ENCODE measurements at places on chromosomes 6 and 20. TPM values are rescaled to one million over a fixed set of nuclear protein-coding genes. Genes with fewer than 3 reads are reported as not detected.

DNA sequence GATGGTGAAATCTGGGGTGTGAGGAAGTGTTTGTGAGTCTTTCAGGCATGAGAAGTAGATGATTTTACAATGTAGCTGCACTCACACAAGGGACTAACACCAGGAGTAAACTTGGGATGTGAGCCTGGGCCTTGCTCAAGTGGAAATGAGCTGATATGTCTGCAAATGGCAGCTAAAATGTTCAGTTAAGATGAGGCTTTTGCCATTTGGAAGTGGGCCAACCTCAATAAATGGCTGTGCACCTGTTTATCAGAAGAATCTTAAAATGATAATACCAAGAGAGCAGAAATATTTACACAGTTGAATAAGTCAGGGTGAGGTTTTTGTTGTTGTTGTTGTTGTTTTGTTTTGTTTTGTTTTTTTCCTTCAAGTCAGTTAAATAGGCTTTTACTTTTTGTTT is 25.7 kb upstream of the KLHL31 start:
- H3K27me3 ChIP-seq, result no peaks in the 10 kb centered on the region
- no peak overlapping the region for H3K4me3 ChIP-seq
- H3K36me3 ChIP-seq, result no peaks in the 10 kb centered on the region
- no peak overlapping the region for H3K27ac ChIP-seq
- no peaks in the 10 kb centered on the region for H3K4me1 ChIP-seq
- no peak for DNase-seq

DNA sequence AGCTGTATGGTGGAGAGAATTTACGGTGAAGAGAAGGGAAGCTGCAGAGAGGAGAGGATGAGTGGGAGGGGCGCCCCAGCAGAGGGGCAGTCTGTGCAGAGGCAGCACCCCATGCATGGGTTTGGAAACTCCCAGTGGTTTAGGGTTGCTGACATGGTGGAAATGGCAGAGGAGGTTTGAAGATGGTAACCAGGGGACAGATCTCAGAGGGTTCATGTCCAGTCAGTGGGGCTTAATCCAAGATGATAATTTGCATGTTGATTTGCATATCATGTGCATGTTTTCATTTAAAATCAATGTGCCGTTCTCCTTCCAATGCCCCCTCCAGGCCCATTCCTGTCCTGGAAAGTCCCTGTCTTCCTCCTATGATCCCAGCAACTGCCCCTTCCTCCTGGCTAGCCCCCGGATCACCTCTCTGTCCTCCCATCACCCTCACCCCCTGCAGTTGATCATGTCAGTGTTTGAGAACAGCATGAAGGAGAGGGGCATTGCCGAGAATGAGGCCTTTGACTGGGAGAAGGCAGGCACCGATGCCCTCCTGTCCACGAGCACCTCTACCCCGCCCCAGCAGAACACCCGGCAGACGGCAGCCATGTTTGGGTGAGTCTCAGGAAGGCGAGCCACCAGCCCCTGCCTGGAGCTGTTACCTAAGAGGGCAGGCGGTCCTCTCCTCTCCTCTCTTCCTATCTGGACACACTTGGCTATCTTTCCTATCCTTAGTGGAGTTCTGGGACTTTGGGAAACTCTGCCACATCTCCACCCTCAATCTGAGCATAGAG is 14.3 kb downstream of the TTBK1 start:
- DNase-seq, result no peak
- no peak overlapping the region for H3K27ac ChIP-seq
- H3K4me3 ChIP-seq, result no peak overlapping the region
- no peaks in the 10 kb centered on the region for H3K4me1 ChIP-seq
- H3K36me3 ChIP-seq, result no peaks in the 10 kb centered on the region

GRCh38 chr20:49384437-49385434 is 97.7 kb downstream of the KCNB1 start:
- no peak overlapping the region for H3K4me3 ChIP-seq
- peak; percentile 71 for DNase-seq
- no peaks in the 10 kb centered on the region for H3K36me3 ChIP-seq

GRCh38 chr6:56772737-56773184 is 130.1 kb upstream of the DST start:
- peak; percentile 50 for DNase-seq
- no peak overlapping the region for H3K4me3 ChIP-seq
- peaks cover 4% of the 10 kb centered on the region for H3K4me1 ChIP-seq
- no peaks in the 10 kb centered on the region for H3K36me3 ChIP-seq
- no peaks in the 10 kb centered on the region for H3K27me3 ChIP-seq

GRCh38 chr20:7806831-7807230 is 133.4 kb downstream of the HAO1 start:
- DNase-seq, result no peak
- no peaks in the 10 kb centered on the region for H3K36me3 ChIP-seq
- no peak overlapping the region for H3K4me3 ChIP-seq
- H3K4me1 ChIP-seq, result no peaks in the 10 kb centered on the region
- no peak overlapping the region for H3K27ac ChIP-seq
- no peaks in the 10 kb centered on the region for H3K27me3 ChIP-seq

DNA sequence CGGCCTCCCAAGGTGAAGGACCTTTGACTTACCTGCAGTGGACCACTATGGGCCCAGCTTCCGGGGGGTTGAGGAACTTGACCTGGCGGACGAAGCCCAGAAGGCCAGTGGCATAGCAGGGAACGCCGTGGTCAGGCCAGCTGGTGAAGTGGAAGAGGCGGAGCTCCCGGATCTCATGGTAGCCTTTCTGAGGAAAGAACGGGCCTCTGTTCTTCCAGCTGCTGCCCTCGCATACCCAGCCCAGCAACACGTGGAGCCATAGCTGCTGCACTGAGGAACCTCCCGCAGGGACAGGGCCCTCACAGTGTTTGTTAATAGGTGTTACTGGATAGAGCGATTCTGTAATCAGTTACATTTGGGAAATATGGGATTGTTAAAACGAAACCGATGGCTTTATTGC is 492.1 kb upstream of the CHD6 start:
- no peaks in the 10 kb centered on the region for H3K4me1 ChIP-seq
- H3K36me3 ChIP-seq, result no peaks in the 10 kb centered on the region
- no peaks in the 10 kb centered on the region for H3K27me3 ChIP-seq
- DNase-seq, result no peak

DNA sequence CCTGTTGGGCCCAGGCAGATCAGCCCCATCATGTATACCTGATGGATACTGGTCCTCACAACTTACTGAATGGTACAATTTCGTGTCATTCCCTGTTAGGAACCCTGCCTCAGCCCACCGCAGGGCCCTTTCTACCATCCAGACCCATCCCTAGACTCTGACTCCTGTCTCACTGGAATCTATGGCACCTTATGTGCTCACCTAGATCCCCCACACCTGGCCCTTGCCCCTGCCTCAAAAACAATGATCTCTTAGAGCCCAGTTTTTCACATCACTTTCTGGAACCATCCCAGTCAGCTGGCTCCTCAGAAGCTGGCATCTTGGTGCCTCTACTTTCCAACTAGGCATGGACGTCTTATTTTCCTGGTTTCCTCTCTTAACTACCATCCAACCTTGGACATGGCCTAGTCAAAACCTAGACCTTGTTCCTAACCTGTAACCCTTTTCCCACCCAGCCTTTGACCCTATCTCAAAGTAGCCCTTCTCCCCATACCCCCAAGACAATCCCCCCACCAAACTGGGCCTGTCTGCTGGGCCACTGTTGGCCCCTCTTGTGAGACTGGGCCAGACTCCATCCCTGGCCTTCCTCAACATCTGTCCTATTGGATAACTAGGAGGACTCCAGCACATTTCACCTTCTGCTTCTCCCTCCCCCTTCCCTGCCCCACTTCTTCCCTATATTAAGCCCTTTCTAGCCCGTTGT is 981 bp downstream of the HM13 start:
- H3K36me3 ChIP-seq, result no peaks in the 10 kb centered on the region
- H3K4me3 ChIP-seq, result peak overlapping the region; percentile 92
- peaks cover 5% of the 10 kb centered on the region for H3K4me1 ChIP-seq
- H3K27ac ChIP-seq, result peak overlapping the region; percentile 74

- no peak for DNase-seq
- no peaks in the 10 kb centered on the region for H3K4me1 ChIP-seq
- no peak overlapping the region for H3K4me3 ChIP-seq
- H3K36me3 ChIP-seq, result no peaks in the 10 kb centered on the region
Measured at GRCh38 chr6:140446241-140446640, 1071.8 kb upstream of the CITED2 start.

DNA sequence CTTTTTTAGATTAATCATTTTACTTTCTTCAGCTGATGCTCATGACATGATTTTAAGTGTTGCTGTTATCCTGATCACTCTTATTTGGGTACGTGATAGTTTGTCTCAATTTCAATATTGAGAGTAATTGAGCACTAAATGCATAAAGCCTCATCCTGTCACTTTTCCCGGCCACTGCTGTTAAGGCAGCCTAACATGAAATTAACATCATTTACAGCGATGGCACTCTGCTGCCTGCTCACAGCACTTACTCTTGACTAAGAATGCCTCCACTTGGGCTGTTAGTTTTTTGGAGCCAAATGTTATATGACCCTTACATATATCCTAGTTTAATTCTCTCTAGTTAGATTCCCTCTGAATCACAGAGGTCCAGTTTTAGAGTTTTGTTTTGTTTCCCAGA is 107.3 kb downstream of the SLX4IP start:
- no peaks in the 10 kb centered on the region for H3K27me3 ChIP-seq
- no peak overlapping the region for H3K27ac ChIP-seq
- DNase-seq, result no peak
- no peaks in the 10 kb centered on the region for H3K36me3 ChIP-seq

DAAM2 gene
- 15.3 TPM for total RNA-seq

UNC5CL gene
- total RNA-seq, result 0.26 TPM

DOK5 gene
- total RNA-seq, result not detected

BIRC7 gene
- total RNA-seq, result not detected

ECT2L gene
- total RNA-seq, result 1.5 TPM

Measured in uterus (tissue), 4 donors.